ENCODE measurements at places on chromosomes 2 and 18.

DNA sequence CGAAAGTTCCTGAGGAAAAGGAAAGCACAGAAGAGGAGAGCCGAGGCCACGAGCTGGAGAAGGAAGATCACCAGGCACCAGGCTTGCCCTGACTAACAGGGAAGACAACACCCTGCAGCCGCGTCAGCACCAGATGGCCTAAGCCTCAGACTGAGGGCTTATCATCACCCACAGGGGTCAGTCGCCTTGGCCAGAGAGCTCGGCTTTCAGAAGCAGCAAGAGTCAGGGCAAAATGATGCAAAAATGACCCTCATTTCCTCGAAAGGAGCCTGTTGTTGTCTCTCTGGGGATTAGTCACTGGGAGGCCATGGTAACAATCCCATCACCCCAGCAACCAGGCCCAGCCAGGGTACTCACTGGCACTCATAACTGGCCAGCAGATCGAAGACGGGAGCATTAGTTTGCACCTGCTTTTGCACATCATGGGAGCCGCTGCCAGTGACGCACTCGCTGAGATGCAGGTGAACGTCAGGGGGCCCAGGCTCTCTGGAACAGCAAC, 42.7 kb upstream of the ZFP36L2 start:
- DNase-seq = peak; percentile 39

GRCh38 chr2:190835303-190835930, 45.2 kb upstream of the GLS start:
- DNase-seq = peak; percentile 44

DNA sequence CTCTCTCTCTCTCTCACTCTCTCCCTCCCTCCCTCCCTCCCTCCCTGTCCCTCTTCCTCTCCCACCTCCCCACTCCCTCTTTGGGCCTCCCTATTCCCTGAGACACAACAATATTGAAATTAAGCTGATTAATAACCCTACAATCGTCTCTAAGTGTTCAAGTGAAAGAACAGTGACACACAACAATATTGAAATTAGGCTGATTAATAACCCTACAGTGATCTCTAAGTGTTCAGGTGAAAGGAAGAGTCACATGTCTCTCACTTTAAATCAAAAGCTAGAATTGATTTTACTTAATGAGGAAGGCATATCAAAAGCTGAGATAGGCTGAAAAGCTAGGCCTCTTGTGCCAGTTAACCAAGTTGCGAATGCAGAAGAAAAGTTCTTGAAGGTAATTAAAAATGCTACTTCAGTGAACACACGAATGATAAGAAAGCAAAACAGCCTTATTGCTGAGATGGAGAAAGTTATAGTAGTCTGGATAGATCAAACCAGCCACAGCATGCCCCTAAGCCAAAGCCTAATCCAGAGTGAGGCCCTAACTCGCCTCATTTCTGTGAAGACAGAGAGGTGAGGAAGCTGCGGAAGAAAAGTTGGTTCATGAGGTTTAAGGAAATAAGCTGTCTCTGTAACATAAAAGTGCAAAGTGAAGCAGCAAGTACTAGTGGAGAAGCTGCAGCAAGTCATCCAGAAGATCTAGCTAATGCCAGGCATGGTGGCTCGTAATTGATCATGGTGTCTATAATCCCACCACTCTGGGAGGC, 21.3 kb downstream of the MALT1 start:
- DNase-seq = no peak

- DNase-seq = no peak
Measured at GRCh38 chr2:143758629-143759330, 629.6 kb downstream of the ARHGAP15 start.

- no peak for DNase-seq
Measured at GRCh38 chr2:64120928-64121327, 23.3 kb downstream of the PELI1 start.

DNA sequence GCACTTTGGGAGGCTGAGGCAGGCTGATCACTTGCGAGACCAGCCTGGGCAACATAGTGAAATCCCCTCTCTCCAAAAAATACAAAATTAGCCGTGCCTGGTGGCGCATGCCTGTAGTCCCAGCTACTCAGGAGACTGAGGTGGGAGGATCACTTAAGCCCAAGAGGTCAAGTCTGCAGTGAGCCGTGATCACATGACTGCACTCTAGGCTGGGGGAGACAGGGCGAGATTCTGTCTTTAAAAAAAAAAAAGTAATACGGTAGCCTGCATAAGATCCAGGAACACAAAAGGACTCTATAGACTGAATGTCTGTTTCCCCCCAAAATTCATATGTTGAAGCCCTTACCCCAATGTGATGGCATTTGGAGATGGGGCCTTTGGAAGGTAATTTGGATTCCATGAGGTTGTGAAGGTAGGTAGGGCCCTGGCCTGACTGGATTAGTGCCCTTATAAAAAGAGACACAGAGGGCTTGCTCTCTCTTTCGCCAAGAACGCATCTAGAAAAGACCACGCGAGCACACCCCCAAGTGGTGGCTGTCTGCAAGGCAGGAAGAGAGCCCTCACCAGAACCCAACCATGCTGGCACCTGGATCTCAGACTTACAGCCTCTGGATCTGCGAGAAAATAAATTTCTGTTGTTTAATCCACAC, 17.0 kb downstream of the MBOAT2 start:
- DNase-seq = no peak

- no peak for DNase-seq
Measured at GRCh38 chr2:25822190-25823117, 55.8 kb downstream of the ASXL2 start.

GRCh38 chr18:44719519-44720060, 38.9 kb downstream of the SETBP1 start:
- DNase-seq = no peak

GRCh38 chr2:118971245-118972122, 29.5 kb downstream of the MARCO start:
- no peak for DNase-seq

DNA sequence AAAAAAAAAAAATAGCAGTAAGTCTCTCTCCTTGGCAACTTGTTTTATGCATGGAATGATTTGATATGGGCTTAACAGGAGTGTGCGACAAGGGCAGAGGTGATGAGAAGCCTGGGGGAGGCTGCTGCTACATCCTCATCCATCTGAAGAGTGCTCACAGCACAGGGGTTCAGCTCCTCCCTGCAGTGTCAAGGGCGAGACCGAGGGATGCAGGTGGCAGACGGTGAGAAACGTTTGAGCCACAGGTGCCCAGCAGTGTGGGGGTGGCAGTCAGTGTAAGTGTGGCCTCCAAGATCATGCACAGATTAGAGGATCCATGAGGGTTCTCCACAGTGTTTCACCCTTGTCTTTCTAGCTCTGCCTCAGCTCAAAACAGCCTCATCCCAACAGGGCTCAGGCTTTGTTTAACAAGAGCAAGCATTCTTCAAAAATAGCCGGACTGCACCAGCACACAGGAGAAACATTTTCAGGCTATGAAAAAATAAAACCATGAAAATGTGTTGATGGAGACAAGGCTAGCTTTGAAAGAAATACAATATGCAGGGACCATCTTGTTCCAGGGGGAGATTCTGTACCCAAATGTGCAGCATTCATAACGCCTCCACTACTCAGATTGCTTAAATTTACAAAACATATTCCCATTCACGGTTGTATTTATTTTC, 324.5 kb upstream of the MYT1L start:
- no peak for DNase-seq

DNA sequence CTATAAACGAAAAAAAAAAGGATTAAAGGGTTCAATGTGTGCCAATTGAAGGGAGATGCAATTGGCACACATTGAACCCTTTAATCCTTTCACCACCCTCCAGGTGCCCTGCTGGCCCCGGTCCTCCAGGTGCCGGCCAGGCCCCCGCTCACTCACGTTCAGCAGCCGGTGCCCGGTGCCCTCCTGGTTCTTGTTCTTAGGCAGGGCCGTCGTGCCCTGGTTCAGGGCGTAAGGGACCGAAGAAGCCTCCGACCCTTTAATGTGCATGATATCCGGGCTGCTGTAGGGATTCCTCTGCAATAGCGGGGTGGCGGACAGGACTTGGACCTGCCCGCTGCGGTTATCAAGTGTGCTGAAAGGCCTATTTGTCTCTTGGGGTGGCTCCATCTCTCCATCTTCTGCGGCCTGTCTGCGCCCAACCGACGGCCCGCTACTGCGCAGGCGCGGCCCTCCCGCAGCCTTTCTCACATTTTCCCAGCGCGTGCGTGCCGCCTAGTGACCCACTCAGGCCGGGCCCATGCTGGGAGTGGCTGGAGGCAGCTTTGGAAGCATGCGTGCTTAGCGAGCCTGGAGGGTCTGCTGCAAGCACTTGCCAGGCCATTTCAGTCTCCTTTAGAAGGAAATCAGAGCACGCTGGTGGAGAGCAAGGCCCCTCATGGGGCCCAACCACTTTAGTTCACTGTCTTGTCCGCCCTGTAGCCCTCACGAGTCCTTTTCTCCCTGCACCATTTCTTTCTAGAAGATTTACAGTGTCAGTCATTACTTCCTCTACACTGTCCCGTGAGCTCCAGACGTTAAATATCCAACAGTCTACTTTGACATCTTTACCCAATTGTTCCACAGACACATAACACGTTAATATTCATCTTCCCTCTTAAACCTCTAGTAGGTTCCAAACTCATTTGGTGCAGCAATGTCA, 24.3 kb downstream of the TMEM237 start:
- DNase-seq = no peak

DNA sequence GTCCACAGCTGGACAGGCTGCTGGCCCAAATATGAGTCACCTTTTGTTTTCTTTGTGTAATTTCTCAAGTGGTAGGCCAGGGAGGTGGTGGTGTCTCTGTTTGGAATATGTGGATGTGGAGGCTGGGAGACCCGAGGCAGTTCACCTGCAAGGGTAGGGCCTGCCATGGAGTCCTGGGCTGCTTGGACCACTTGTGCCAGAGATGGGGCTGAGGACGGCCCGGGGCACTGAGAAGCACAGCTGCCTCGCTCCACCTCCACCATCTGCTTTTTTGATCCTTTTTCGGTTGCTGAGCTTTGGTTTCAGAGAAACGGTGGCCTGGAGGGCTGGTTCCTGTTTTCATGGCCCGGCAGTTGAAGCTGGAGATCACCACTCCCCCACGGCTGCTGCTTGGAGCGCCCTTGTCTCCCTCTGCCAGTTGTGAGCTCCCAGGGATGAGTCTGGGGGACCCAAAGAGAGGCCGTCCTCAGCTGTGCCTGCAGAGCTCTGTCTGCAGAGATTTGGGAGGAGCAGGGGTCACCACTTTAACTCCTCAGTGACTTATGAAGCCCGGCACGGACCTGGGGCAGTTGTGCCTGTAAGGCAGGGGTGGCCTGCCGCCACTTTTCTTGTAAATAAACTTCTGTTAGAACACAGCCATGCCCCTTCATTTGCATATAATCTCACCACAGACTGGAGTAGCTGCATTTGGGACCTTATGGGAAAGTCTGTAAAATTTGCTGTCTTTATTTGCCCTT, 67.6 kb upstream of the MCFD2 start:
- DNase-seq = no peak

GRCh38 chr2:60440079-60440766, 113.2 kb downstream of the BCL11A start:
- DNase-seq = no peak

- DNase-seq = no peak
Measured at GRCh38 chr2:152962446-152962845, 244.0 kb downstream of the ARL6IP6 start.

DNA sequence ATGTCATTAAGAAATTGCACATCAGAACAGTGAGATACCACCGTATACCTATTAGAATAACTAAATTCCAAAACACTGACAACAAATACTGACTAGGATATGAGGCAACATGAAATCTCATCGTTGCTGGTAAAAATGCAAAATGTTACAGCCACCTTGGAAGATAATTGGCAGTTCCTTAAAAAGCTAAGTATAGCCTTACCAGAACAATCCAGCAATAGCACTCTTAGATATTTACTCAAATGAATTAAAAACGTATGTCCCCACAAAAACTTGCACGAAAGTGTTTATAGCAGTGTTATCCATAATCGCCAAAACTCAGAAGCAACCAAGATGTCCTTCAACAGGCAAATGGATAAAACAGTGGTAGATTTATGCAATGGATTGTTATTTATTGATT, 241.7 kb downstream of the EPHA4 start:
- DNase-seq = no peak

DNA sequence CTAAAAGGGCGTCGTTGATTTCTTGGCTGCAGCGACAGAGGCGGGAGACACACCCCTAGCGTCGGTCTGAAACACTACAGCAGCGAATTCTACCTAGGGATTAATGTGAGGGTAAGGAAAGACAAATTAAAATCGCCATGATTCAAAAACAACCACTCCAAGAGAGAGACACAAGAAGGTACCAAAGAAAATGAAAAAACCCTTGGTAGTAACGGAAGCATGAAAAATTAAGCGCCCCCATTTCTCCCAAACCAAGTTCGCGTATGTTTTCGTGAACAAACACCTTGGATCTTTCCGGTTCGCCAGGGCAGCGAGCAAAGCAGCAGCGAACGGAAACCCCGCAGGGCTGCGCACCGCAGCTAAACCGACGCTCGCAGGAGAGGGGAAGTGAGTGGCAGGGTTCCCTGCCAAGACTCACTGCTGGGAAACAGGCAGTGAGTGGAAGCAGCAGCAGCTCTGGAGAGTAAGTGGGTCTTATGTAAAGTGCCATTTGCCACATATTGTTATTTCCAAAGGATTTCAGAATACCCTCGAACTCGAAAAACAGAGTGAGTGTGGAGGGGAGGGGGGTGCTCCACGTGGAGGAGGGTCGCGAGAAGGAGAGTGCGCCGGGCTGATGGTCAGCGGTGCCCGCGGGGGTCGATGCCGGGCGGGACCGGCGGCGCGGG, 1.0 kb downstream of the PPP3R1 start:
- peak; percentile 76 for DNase-seq

GRCh38 chr2:73089270-73090030, 17.9 kb upstream of the SFXN5 start:
- DNase-seq = no peak

GRCh38 chr2:100135415-100135814, 7.0 kb downstream of the AFF3 start:
- DNase-seq = no peak

GRCh38 chr18:35841283-35841682, 131.2 kb upstream of the RMP24 start:
- DNase-seq = no peak

GRCh38 chr2:212730994-212731393, 192.4 kb upstream of the ERBB4 start:
- DNase-seq = no peak

- DNase-seq = no peak
Measured at GRCh38 chr2:72991980-72992733, 74.8 kb downstream of the EMX1 start.

GRCh38 chr2:45950606-45951005, 299.1 kb downstream of the PRKCE start:
- DNase-seq = no peak

- DNase-seq = no peak
Measured at GRCh38 chr2:8437228-8437948, 244.5 kb upstream of the ID2 start.

DNA sequence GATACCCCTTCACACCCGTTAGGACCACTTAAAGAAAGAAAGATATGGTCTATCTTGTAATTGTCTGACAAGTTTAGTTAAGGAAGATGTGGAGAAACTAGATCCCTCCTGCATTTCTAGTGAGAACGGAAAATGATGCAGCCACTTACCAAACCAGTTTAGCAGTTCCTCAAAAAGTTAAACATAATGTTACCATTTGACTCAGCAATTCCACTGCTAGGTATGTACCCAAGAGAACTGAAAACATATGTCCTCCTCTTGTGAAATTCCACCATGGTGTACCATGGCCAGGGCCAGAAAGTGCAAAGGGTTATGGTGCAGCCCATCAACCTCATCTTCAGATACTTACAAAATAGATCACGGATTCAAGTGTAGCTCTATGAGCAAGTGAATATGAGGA, 79.0 kb upstream of the ID2 start:
- DNase-seq = no peak

Data from breast epithelium (tissue), 4 donors.